ENCODE measurements at places on chromosomes 1 and 21.

DNA sequence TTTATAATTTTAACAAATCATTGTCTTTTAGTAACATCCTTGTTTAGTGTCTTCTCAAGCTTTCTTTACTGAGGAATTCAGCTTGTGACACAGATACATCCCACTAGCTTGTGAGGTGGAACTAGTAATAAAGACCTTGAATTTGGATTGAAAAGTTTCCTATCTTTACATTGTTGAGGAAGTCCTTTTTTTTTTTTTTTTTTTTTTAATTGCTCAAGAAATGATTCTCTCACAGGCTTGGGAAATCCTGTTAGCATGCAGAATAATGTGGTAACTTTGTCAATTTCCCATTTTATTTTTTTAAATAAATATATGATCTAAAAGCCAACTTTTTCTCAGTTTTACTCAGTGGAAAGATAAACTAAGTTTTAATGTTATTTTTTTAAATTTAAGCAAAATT is 15.8 kb downstream of the DENND2D start:
- no peak for DNase-seq

GRCh38 chr1:183920651-183921050 is 115.7 kb downstream of the RGL1 start:
- DNase-seq: no peak

DNA sequence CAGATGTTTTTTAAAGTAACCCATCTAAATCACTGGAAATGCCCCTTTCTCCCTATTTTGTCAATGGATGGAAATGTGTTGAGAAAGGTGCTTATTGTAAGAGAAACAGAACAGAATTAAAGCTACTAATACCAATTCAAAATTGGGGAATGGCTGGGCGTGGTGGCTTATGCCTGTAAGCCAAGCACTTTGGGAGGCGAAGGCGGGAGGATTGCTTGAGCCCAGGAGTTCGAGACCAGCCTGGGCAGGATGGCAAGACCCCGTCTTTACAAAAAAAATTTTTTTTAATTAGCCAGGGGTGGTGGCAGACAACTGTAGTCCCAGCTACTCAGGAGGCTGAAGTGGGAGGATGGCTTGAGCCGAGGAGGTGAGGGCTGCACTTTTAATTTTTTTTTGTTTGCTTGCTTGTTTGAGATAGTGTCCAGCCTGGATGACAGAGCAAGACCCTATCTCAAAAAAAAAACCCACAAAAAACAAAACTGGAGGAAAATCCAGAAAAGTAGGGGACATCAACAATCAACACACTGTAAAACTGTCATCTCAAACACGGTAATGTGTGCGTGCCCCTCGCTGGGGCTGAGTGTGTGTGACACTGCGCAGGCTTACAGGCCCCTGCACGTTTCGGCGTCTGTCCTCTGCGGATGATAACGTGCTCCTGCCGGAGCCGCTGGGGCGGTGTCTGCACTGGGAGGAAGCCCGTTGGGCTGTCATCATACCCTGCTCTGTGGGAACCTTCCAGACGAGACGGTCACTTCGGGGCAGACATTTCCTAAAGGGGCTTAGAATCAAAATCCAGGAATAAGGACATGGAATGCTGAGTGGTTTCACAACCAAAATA is 11.6 kb upstream of the POFUT2 start:
- no peak for DNase-seq

- no peak for DNase-seq
Observed at GRCh38 chr1:50591598-50591997, 168.4 kb upstream of the DMRTA2 start.

DNA sequence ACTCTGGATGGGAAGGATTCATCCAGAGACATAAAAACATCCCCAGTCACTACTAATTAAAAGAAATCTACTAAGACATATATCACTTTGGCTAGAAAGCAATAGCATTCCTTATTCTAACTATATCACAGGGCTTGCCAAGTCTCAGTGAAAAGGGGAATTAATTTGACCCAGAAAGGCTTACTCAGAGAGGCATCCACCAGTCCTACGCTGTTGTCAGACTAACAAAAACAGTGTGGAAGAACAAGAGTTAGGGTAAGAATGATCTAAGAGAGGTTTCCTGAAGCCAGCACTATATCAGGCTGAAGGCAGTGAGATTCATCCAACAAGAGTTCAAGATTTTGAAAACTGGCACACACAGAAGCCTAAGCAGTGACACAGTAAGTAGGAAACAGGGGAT is 126.1 kb downstream of the GDAP2 start:
- no peak for DNase-seq

GRCh38 chr1:90045853-90046563 is 51.1 kb downstream of the ZNF326 start:
- no peak for DNase-seq

- DNase-seq: no peak
Observed at GRCh38 chr21:45913418-45913765, 68.2 kb upstream of the COL6A1 start.

GRCh38 chr1:12434686-12435085 is 183.3 kb downstream of the DHRS3 start:
- DNase-seq: no peak

DNA sequence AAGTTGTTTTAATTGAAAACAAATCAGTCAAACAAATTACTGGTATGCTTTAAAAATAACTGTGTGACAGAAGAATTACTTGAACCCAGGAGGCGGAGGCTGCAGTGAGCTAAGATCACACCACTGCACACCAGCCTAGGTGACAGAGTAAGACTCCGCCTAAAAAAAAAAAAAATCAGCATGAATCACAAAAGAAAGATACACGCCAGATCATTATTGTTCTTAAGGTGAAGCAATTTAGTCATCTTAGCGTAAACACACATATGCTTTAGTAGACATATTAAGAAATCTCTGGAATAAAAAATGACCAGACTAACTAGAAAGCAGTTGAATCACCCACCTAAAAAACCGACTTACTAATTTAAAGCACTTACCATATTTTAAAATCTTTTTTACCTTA is 20.2 kb downstream of the RERE start:
- DNase-seq: no peak

DNA sequence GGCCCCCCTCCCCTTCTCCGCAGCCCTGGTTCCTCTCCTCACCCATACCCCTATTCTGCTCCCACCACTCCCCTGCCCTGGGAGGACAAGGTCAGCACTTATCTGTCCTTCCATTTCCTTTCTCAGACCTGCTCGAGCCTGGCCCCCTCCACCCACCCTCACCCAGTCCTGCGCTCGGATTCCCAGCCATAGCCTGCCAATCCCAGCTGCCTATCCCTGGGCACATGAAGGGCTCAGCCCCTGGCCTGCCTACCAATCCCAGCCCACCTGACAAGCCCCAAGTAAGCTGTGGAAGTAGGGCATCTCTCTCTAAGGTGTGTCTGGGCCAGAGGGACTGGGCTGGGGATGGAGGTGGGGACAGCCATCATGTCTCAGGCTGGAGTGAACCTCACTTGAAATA is 5.4 kb downstream of the BLACAT1 start:
- DNase-seq: no peak

DNA sequence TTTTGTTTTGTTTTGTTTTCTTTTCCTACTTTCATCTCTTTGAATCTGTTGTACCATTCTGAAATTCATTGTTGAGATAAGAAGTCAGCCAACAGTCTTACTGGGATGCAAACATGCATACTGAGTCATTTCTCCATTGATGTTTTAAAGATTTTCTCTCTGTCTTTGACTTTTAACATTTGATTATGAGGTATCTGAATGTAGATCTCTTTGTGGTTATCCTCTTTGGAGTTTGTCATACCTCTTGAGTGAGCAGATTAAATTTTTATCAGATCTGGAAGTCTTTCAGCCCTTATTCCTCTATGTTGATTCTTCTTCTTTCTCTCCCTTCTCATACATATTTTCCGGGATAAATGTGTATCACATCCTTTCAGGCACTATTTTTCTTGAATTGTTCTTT is 406.9 kb upstream of the NCAM2 start:
- no peak for DNase-seq

- no peak for DNase-seq
Observed at GRCh38 chr1:162284206-162284955, 92.3 kb downstream of the SPATA46 start.

GRCh38 chr1:75615613-75616435 is 4.9 kb upstream of the SLC44A5 start:
- DNase-seq: no peak

GRCh38 chr21:36706951-36707762 is 8.2 kb downstream of the SIM2 start:
- DNase-seq: no peak

- DNase-seq: no peak
Observed at GRCh38 chr1:26070296-26070962, 3.0 kb upstream of the TRIM63 start.

- no peak for DNase-seq
Observed at GRCh38 chr1:203229471-203230135, at the start of gene CHIT1. TSS of gene CHIT1 (minus strand) at chr1:203229673. CDS start at chr1:203229636, 37 bp downstream.

DNA sequence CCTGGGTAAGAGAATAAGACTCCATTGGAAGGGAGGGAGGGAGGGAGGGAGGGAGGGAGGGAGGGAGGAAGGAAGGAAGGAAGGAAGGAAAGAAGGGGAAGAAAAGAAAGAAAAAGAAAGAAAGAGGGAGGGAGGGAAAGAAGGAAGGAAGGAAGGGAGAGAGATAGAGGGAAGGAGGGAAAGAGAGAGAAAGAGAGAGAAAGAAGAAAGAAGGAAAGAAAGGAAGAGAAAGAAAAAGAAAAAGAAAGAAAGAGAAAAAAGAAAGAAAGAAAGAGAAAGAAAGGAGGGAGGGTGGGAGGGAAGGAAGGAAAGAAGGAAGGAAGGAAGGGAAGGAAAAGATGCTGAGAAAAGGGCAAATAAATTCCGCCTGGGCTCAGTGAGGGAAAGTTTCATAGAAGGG is 74.7 kb upstream of the IFNAR2 start:
- no peak for DNase-seq

DNA sequence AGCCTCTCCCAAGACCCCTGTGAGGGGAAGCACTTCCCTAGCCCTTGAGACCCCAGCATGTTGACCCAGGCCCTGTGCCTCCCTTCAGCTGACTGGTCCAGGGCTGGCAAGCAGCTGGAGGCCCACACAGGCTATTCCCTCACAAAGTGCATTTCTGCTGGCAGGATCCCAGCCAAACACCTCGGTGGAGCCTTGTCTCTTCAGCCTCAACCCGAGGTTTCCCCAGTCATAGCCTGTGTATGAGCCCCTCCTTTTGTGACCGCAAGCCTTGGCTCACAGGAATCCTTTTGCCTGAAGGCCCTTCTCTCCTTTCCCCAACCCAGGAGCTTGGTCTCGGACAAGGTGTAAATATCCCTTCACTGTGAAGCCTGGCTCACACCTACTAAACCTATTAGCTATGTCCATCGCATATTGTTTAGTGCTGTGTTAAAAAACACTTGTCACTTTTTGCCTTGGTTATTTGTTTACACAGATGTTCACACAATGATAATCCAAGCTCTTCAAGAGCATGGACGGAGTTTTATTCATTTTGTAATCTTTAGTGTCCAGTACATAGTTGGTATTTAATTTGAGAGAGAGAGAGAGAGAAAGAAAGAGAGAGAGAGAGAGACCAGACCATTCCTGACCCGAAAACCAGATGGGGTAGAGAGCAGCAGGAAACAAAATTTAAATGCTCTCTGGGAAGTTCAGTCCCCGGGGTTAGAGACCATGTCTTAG is 8.5 kb upstream of the CD247 start:
- DNase-seq: no peak

All from stimulated activated CD8-positive, alpha-beta memory T cell treated with anti-CD3 and anti-CD28 coated beads, Interleukin-4, amount 100 ng/mL, for 4 hours (primary cell).